ENCODE measurements at places on chromosomes 12 and 14.

DNA sequence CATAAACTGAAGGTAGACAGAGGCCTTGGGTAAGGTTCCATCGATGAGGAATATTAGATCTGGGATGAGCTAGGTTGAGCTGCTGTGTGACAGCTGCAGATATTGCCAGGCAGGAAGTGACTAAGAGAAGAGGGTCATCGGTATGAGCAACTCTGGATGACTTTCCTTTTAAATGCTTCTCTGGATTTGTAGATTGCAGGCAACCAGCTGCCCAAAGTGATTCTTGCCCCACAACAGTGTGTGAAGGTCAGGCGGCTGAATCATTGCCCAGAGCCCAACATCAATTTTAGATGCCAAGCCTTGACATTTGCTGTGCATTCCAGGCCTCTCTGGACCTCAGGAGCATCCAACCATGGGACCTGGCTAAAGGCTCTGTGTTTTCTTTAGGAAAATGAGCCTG is 255.9 kb downstream of the DPF3 start:
- DNase-seq, result peak; percentile 81

DNA sequence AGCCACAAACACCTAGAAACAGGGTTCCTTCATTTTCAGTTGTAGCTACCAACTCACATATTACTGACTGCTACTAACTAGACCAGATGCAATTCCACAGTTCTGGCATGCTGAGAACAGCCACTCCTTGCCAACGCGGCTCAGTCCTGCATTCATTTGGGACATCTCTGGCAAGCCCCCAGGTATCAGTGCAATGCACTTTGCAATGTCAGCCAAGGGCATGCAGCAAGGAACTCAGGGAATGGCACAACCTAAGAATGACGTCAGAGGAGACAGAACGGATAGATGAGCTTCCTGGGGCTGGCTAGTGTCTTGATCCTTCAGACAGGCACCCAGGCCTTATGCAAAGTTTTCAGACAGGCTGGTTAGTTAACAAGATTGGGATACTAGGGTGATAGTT is 29.6 kb downstream of the MAP3K9 start:
- no peak for DNase-seq

DNA sequence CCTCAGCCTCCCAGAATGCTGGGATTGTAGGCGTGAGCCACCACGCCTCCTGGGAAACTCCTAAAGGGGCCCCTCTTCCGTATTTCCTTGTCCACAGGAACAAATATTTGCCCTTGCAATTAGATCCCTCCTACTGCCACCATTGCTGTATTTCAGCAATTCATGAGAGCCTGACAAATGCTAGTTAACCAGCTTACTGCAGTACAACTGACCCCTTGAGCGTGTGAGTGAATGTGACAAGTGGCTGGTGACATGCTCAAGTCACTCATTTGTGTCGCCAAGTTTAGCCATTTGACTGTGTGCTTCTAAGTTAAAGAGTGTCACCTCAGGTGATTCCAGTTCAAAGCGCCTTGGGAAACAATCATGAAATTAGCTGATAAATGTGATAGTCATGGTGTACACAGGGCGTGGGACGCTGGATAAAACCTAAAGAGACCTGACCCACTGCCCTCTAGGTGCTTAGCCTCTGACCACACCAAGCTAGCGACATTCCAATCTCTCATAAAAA is 56.1 kb upstream of the MAP1LC3B2 start:
- DNase-seq, result no peak

DNA sequence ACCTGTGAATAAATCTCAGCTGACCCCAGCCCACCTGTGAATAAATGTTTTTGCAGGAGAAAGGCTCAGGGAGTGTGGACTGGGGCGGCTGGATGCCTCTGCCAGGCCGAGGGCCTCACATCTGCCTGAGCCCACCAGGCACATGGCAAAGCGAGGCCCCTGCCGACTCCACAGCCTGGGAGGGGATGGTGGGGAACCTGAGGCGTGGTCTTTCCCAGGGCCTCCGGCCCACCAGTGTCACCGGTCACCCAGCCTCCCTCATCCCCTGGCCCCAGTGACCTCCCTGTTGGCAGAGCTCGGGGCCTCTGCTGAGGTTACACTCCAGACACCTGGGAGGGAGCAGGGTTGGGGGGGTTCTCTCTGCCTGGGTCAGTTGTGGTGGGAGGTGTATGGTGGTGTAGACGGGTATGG is 8.2 kb downstream of the NOC4L start:
- no peak for DNase-seq

DNA sequence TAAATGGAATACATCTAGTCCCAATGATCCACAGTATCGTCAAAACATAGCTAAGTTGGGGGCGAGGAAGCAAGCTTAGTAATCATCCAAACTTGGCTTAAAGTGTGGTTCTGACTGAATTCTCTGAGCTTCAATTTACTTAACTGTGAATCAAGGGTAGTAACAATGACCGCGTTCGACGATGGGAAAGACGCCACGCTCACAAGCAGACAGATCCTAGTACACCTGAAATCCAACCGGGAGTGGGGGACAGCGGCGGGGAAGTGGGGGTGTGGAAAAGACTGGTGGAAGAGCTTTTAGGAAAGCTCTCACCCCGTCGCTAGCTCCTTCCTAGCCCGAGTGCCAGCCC is 433 bp downstream of the COX16 start:
- no peak for DNase-seq

DNA sequence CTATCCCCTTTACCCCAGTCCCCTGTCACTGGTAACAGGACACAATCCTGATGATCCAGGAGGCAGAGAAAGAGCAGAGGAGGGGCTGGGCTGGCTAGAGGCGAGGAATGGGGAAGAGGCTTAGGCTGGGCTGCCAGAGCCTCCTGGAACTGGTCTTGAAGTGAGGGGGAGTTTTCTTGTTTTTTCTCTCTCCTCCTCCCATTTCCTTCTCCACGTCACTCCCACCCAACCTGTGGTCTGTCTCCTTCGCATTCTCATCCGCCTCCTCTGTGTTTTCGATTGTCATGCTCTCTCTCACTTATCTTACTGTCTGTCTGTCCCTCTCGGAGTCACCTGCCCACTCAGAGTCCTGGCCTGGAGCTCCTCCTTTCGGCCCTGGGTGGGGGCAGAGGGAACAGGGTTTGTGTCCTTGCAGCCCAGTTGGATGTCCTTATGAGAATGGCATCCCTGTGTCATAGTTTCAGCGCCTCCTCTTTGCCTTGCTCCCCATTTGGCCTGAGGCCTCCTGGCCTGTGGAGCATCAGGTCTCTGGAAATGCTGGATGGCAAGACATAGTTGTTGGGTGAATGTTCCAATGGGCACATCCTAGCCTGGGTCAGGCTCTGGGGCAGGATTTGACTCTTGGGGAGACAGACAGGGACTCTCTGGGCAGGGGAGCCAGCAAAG is 3.4 kb upstream of the KRT80 start:
- no peak for DNase-seq

DNA sequence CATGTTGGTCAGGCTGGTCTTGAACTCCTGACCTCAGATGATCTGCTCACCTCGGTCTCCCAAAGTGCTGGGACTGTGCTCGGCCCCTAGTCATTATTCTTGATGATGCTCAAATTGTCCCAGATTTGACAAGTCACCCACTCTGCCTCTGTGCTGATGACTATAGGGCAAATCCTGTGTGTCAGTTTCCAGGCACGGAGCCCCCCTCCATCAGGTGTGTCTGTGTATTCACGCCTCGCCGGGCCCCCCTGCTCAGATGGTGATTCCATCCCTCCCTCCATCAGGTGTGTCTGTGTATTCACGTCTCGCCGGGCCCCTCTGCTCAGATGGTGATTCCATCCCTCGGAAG is 4.3 kb upstream of the GPR132 start:
- no peak for DNase-seq

- no peak for DNase-seq
Observed at GRCh38 chr14:52253503-52253902, 14.0 kb upstream of the PTGDR start.

- no peak for DNase-seq
Observed at GRCh38 chr12:67558775-67559174, 89.8 kb upstream of the DYRK2 start.

GRCh38 chr12:69275471-69275891 is 36.1 kb downstream of the CPSF6 start:
- no peak for DNase-seq

- no peak for DNase-seq
Observed at GRCh38 chr12:70254225-70254624, 11.0 kb downstream of the CNOT2 start.

GRCh38 chr12:105256011-105256410 is 20.0 kb upstream of the APPL2 start:
- DNase-seq, result no peak

DNA sequence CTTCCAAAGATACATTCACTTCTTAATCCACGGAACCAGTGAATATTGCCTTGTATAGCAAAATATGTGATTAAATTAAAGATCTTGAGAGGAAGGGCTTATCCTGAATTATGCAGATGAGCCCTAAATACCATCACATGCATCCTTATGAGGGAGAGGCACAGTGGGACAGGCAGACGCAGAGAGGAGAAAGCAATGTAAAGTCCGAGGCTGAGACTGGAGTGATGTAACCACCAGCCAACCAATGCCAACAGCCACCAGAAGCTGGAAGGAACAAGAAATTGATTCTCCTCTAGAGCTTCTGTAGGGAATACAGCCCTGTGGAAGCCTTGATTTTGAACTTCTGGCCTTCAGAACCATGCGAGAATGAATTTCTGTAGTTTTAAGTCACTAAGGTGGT is 44.5 kb upstream of the COCH start:
- DNase-seq, result no peak

DNA sequence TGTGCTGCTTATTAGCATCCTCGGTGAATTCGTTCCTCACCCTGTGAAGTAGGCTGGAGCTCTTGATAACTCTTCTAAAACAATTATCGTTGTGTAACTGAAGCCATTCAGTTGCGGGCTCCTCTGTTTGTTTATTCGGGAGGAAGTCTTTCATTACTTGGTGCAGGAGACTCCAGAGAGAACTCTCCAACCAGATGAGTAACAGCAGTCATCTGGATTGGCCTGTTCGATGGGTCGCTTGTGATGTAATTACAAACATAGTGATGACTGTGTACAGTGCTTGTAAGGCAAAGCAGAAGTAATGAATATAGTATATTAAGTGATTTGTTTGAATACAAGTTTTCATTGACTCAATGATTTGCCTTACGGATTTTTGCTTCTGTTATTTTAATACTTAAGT is 10.9 kb downstream of the ATP6V0A2 start:
- no peak for DNase-seq

DNA sequence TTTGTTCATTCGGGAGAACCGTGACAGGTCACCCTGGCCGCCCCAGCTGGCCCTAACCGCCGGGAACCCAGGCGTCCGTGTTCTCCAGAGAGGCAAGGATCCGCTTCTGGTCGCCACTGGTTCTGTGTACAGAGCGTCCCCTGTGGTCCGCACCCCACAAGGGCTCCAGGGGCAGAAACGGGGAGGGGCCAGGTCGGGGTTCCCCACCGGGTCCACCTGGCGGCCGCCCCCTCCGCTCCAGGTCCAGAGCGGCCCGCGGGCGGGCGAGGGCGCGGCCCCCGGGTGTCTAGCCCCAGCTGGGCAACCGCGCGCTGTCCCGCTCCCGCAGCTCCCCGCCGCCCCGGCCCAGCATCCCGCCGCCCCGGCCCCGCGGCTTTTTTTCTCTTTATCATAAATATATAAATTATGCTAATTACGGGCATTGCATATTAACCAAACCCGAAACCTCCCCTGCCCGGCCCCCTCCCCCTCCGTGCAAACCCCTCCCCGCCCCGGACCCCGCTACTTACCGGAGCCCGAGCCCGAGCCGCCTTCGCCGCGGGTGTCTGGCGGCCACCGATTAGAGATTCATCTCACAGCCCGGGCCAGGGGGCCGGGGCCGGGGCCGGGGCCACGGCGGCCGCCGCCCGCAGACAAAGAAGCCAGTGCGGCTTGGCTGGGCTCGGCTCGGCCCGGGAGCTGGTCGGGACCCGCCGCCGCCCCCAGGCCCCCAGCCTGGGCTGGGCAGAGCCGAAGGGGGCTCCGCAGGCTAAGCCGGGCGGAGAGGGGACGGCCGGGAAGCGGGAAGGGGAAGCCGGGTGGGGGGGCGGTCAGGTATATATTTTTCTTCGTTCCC is 512 bp downstream of the POU6F1 start:
- DNase-seq, result peak; percentile 12

GRCh38 chr14:101128478-101129321 is 225.2 kb upstream of the RTL1 start:
- no peak for DNase-seq

DNA sequence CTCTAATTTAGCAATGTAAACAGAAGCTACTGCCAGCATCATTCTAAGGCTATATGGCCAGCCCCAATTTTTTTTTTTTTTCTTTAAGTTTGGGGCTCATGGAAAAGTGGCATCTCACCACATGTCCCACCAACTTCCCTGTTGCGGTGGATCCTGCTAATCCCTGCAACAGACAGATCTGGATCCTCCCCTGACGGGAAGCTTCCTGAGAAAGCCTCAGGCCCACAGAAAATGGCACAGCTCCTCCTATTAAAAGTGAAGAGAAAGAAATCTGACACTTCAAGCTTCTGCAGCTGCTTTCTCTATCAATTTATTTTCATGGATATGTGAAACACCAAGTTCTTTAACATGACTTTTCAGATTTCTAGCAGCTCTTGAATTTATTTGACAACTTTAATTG is 433.8 kb upstream of the DCN start:
- no peak for DNase-seq

DNA sequence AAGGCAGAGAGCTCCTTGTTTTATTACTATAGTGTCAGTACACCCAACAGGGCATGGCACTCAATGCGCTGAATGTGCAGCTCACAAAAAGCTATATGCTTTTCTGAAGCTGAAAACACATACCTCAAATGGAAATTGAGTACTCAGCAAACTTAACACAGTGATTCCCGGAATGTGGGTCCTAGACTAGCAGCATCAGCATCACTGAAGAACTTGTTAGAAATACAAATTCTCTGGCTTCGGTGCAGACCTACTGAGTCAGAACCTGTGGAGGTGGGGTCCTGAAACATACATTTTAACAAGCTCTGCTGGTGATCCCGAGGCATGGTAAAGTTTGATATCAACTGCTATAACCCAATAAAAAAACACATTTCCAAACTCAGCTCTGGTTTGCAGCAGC is 14.9 kb downstream of the RERG start:
- no peak for DNase-seq

- DNase-seq, result no peak
Observed at GRCh38 chr12:23221066-23221465, 596.1 kb downstream of the ETNK1 start.

- no peak for DNase-seq
Observed at GRCh38 chr12:54689034-54689372, 40.8 kb upstream of the DCD start.

DNA sequence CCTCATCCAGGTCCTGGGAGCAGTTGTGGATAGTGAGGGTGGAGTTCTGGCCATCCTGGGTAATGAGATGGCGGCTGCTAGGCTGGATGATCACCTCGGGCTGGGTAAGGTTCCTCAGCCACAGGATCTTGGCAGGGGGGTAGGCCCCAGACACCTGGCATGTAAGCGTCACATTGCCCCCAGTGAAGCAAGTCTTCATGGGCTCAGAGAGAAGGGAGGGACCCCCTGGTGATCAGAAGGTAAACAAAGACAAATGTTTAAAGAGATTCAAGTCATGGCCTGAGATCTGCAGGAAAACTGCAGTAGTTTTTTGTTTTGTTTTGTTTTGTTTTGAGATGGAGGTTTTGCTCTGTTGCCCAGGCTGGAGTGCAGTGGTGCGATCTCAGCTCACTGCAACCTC is 12.8 kb upstream of the WSB2 start:
- no peak for DNase-seq

All from amniotic stem cell (primary cell).